ENCODE measurements at places on chromosomes 1 and 21.
A peak's percentile ranks its signal among the peaks of the same experiment; 100 is the strongest.

DNA sequence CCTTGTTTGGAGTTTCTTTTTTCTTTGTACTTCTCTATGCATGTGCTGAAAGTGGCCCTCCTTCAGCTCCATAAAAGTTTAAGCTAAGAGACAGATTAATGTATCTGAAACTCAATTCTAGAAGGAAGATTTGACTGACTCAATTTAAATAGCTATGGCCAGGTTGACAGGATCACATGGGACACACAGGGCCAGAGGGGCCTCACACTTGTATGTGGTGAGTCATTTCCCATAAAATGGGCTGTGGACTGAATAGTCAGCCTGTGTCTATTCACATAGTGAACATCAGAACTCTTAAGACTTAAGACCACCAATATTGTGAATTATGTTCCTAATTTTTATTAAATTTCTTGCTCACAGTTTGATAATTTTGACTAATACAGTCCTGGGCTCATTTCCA, 45.7 kb upstream of the DEPDC1 start:
- DNase-seq = no peak

DNA sequence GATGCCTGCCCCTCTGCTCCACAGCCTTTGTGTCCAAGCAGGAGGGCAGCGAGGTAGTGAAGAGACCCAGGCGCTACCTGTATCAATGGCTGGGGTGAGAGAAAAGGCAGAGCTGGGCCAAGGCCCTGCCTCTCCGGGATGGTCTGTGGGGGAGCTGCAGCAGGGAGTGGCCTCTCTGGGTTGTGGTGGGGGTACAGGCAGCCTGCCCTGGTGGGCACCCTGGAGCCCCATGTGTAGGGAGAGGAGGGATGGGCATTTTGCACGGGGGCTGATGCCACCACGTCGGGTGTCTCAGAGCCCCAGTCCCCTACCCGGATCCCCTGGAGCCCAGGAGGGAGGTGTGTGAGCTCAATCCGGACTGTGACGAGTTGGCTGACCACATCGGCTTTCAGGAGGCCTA, 754 bp downstream of the BGLAP start:
- no peak for DNase-seq

- no peak for DNase-seq
Measured at GRCh38 chr21:31337996-31338907, 5.8 kb downstream of the TIAM1 start.

- DNase-seq = no peak
Measured at GRCh38 chr21:33026443-33026858, 716 bp downstream of the OLIG2 start.

GRCh38 chr1:71240656-71241055, 159.8 kb upstream of the ZRANB2 start:
- no peak for DNase-seq

DNA sequence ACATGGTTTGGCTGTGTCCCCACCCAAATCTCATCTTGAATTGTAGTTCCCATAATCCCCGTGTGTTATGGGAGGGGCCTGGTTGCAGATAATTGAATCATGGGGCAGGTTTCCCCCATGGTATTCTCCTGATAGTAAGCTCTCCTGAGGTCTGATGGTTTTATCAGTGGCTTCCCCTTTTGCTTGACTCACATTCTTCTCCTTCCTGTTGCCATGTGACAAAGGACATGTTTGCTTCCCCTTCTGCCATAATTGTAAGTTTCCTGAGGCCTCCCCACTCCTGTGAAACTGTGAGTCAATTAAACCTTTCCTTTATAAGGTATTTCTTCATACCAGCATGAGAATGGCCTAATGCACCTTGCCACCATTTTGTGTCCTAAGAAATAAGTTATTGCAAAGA, 415.0 kb downstream of the COL11A1 start:
- no peak for DNase-seq

DNA sequence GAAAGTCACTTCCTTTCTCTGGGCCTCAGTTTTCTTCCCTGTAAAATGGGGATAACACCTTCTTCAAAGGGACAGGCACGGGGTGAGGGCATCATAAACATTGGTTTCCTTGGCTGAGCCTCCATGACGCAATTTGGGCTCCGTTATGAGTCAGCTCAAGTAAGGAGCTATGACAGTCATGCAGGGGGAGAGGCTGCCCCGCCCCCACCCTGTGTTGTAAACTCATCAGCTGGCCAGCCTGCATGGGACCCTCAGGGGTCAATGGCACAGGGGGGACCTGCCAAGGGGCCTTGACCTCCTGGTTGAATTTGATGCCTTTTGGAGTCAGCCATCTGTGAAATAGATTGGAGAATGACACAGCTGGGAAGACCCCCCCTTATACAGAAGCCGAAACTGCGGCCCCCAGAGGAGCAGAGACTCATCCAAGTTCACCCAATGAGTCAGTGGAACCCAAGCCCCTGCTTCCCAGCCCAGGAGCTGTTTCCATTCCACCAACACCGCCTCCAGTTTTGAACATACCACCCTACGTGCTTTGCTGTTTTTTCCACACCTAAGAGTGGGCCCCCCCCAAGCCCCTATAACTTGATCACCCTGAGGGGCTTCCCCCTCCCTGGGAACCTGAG, 36.8 kb upstream of the RUNX3 start:
- no peak for DNase-seq

DNA sequence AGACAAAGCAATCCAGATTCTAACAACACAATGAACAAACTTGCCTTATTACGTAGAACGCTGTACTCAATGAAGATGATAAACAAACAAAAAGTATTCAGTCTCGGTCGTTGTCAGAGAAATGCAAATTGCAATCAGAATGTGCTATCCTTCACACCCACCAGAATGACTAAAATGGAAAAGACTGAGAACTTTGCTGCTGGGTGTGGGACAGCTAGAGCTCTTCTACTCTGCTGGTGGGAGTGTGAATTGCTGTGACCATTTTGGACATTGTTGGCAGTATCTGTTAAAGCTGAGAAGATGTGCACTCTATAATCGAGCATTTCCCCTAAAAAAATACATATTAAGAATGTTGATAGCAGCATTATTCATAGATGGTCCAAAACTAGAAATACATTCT, 111.4 kb downstream of the PEX14 start:
- DNase-seq = no peak

- no peak for DNase-seq
Measured at GRCh38 chr1:5959667-5960230, 32.5 kb downstream of the NPHP4 start.

DNA sequence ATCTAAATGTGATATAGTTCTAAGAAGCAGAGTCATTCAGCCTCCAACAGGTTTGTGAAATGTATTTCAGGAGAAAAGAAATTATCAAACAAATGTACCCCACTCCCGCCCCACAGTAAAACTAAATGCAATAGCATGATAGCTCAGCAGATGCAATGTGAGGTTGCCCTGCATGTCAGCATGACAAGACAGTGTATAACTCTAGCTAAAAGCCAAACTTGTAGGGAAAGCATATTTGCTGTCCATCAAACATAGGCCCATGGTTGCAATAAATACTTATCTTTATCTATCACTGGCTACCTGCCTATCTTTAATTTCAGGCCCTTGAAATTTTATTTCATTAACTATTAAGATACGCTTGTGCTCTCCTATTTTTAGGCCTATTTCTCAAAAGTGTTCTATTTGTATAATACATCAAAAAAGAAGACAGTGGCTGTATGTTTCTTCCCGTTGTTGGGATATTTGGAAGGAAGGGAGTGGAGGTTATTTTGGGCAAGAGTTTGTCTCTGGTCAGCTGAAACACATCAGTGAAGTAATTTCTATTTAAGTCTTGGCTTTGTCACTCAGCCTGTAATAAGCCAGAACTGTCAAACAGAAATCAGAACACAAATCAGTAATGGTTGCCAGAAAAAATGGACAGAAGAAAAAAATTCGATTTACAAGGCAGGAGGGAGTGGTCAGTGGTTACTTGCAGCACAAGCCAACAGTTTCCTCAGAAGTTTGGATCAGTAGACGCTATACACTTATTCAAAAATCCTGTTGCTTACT, 307.4 kb upstream of the ADGRL2 start:
- DNase-seq = no peak

DNA sequence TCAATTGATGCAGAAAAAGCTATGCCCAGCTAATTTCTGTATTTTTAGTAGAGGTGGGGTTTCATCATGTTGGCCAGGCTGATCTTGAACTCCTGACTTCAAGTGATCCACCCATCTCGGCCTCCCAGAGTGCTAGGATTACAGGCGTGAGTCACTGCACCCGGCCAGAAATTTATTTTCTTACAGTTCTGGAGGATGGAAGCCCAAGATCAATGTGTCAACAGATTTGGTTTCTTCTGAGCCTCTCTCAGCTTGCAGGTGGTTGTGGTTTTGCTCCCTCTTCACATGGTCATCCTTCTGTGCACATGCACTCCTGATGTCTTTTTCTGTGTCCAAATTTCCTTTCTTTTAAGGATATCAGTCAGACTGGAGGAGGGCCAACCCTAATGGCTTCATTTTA, 35.6 kb downstream of the SHCBP1L start:
- no peak for DNase-seq

- DNase-seq = no peak
Measured at GRCh38 chr1:29271724-29272123, 35.4 kb downstream of the PTPRU start.

- no peak for DNase-seq
Measured at GRCh38 chr1:220922951-220923350, 43.7 kb downstream of the HLX start.

- no peak for DNase-seq
Measured at GRCh38 chr1:8356256-8357209, 38.6 kb downstream of the SLC45A1 start.

- DNase-seq = no peak
Measured at GRCh38 chr1:232059726-232060374, 433.3 kb downstream of the DISC1 start.

DNA sequence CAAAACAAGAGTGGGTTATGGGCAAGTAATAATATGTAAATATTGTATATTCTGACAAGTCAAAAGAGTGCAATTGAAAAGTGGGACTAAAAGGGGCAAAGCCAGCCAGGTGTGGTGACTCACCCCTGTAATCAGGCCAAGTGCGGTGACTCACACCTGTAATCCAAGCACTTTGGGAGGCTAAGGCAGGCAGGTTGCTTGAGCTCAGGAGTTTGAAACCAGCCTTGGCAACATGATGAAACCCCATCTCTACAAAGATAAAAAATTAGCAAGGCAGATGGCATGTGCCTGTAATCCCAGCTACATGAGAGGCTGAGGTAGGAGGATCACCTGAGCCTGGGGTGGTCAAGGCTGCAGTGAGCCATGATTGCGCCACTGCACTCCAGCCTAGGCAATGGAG, 304.0 kb downstream of the HHIPL2 start:
- no peak for DNase-seq

- DNase-seq = no peak
Measured at GRCh38 chr1:156410740-156411139, 41.7 kb downstream of the RHBG start.

DNA sequence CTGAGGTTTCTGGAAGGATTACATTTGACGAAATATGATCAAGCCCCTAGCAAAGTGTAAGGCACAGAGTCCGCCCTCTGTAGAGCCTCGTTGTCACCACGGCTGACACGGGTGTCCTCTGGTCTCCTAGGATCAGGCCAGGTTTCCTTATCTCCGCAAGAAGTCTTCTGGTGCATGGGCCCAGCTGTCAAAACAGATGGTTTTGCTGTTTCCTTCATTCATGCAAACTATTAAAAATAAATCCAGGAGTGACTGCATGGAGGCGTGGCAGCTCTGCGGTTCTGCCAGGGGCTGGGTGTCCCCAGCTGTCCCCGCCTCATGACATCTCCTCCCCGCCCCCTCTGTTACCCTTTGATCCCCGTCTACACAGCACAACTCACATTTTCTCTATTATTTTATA, 209.0 kb downstream of the DYRK1A start:
- DNase-seq = no peak

- DNase-seq = no peak
Measured at GRCh38 chr1:160942926-160943325, 11.7 kb downstream of the ITLN2 start.

- peak; percentile 40 for DNase-seq
Measured at GRCh38 chr1:206489980-206490770, 17.2 kb upstream of the RASSF5 start.

- DNase-seq = no peak
Measured at GRCh38 chr1:224696021-224696420, 79.9 kb downstream of the CNIH3 start.

DNA sequence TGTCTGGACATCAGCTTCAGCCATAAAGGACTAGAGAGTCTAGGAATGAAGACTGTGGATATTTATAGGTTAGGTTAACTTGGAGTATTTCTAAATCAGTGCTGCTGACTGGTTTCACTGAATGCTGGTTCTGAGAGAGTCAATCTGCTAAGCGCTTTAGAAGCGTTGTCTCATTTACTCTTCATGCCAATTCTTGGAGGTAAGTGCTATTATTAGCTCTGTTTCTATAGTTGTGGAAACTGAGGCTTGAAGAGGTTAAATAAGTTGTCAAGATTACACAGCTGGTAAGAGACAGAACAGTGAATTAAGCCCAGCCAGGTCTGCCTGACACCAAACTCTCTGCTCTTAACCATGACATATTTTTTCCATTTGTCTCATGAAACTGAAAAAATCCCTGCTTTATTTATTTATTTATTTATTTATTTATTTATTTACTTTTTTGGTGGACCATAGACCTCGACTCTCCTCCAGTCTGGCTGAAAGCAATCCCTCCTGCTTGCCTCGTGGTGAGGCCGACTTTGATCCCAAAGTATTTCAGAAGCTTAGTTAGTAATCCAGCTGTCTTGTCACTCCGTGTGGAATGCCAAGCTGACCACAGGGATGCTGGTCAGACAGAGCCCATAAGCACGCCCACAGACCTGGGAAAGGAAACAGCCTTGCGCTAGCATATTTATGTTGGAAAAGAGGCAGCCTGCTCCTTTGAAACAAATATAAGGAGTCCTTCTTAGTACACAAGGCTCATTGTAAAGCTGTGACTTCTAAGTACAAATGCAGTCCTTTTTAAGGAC, 16.9 kb downstream of the NTMT2 start:
- DNase-seq = no peak

DNA sequence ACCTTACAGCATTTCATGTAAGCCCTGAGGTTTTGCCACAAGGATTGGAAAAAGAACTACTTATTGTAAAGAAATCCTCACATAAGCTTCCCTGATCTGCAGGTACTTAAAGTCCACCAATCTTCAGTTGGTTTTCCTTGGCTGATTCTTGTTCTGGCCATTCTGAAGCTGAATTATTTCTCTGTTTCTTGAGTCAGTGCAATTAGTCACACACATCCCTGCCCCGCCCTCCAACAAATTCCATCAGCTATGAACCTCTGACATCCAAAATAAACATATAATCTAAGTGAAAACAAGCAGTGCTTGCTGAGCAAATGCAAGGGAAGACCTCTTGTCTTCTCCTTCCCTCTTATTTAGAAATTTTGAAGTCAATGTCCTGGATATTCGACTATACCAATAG, 8.2 kb upstream of the FNDC7 start:
- no peak for DNase-seq

GRCh38 chr1:21865943-21866706, 54.1 kb downstream of the LDLRAD2 start:
- DNase-seq = no peak

GRCh38 chr1:96087719-96088118, 633.9 kb upstream of the PTBP2 start:
- no peak for DNase-seq

GRCh38 chr1:3702528-3702927, 49.7 kb upstream of the CCDC27 start:
- DNase-seq = no peak

All from stimulated activated CD8-positive, alpha-beta memory T cell treated with anti-CD3 and anti-CD28 coated beads, Interleukin-7, amount 100 ng/mL, for 1 hour (primary cell).